ENCODE measurements at places on chromosomes 4 and X.

- DNase-seq: no peak
Observed at GRCh38 chrX:40154853-40155588, 57.3 kb upstream of the BCOR start.

DNA sequence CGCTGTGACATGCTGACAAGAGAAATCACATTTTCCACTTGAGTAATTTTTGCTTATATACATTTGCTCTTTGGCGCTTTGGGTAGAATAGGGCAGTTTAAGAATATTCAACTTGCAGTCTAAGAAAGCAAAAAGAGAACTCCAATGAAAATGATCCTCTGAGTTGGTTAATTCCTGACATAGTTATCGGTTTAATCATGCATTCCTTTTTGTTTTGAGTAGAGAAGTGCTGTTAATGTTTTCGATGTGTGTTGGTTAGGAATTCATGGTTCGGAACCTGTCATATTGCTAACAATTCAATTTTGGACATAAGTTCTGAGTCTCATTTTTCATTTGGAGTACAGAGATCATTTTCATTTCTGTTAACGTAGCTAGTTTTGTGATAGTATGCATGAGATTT, 700.6 kb upstream of the PITX2 start:
- no peak for DNase-seq

DNA sequence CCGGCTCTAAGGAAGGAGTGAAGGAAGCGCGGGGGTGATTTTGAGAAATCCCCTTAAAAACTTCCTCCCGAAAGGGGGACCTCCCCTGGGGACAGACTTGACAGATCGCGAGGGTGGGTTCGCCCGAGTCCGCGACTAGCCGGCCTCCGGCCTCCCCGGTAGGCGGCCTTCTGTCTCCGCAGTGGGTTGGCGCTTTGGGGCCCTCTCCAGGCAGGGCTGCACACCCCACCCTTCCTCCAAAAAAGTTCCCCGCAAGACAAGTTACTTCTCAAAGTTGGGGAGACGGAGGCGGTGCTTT, 24.8 kb downstream of the HOPX start:
- DNase-seq: no peak

GRCh38 chr4:32025851-32026459, 1305.8 kb downstream of the PCDH7 start:
- no peak for DNase-seq

GRCh38 chr4:121692261-121692660, 4.5 kb downstream of the ANXA5 start:
- no peak for DNase-seq

DNA sequence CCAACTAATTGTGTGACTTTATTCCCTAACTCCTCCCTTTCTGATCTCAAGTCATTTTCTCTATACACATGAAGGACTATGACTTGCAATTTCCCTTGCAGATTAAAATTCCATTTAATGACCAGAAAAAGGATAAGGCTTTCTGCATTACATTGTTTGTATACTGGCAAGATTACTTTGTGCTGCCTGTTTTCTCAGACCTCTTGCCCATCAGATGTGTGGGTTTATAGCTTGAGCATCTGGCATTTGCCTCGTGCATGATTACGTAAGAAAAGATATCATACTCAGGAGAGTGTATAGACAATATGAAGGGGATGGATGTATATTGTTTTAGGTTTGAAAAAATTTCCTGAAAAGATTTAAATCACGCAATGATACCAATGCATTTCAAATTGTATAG, 593.8 kb upstream of the SLIT2 start:
- DNase-seq: no peak

GRCh38 chr4:166989886-166990285, 244.4 kb downstream of the SPOCK3 start:
- DNase-seq: no peak

DNA sequence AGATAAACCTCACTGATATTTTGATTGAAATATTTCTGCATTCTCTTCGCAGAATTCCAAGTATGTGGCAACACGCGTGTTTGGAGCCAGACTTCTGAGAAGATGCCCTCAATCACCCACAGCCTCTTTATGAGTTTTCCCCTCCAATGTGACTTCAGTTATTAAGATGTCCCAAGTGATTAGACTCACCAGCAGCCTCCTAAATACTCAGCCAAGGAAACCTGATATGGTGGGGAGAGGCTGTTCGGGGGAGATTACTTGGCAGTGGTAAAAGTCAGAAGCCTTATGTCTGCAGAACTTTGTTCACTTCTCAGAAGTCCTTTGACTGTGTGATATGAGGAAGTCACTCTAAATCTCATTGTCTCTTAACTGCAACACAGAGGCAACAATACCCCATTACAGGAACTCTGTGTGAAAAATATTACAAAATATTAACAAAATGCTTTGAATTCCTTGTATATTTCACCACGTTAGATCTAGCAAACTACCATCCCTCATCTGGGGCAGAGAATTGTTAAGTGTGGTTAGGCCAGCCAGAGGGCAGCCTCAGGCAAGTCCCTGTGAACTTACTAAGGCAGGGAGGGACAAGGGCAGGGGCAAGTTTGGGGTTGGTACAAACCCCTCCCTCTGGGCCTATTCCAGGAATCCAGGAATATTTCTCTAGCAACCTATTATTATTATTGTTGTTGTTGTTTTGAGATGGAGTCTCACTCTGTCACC, 151.4 kb upstream of the USP9X start:
- no peak for DNase-seq

DNA sequence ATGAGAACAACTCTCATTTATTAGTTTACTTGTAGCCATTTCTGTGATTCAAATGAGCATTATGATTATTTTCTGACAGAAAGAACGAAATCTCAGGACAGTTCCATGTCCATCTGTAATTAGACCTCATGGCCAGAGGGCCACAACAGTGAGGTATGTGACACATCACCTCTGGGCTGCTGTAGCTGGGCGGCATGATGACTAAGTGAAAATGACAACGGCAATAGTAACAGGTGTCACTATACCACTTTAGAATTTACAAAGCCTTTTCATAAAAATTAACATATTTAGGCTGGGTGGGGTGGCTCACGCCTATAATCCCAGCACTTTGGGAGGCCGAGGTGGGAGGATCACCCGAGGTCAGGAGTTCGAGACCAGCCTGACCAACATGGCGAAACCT, 252.6 kb downstream of the CBR4 start:
- no peak for DNase-seq

DNA sequence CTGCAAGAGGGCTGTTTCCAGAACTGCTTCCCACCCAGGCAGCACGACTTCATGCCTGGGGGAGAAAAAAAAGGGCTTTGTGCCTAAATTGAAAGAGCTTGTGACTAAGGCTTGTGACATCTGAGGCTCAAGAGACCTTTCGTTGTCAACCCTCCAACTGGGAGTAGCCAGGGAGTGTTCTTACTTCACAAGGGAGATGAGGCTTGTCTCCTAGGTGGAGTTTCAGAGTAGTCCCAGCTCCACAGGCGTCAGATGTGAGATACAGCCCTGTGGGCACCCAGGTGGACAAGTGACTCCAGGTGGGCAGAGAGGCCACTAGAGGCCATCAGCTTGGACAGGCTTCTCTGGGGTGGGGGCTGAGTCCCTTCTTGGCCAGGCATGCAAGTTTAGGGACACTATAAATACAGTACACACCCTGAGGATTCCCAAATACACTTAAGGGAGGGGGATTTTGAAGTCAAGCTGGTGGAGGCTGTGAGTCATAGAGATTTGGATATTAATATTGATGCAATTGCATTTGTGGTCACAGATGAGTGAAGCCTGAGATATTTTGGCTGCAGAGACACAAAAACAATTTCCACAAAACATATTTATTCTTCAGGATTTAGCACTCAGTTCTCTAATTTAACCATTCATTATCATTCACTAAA, 40.1 kb upstream of the SETD7 start:
- DNase-seq: no peak

DNA sequence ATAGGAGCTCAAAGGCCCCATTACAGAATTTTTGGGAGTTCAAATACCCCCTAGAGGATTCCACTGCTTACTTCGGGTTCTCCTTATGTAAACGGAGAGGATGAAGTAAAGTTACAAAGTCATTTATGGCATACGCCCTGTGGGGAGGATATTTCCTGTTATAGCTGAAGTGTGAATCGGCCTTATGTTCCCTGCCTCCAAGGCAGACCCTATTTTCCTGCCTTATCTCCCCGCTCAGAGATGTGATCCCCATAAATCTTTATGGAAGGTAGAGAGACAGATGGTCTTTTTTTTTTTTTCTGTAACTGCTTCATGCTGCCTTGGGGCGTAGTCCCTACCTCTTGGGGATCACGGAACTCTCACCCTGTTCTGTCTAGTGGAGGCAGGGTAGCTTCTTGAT, 56.0 kb upstream of the DHX15 start:
- no peak for DNase-seq
